ENCODE measurements at places on chromosomes 3 and 15.
A peak's percentile ranks its signal among the peaks of the same experiment; 100 is the strongest.

GRCh38 chr3:9296241-9296640, 46.8 kb upstream of the SRGAP3 start:
- no peaks in the 10 kb centered on the region for H3K36me3 ChIP-seq
- no peaks in the 10 kb centered on the region for H3K4me1 ChIP-seq
- no peak overlapping the region for H3K27ac ChIP-seq
- no peak for DNase-seq

GRCh38 chr15:60901647-60902046, 327.5 kb downstream of the RORA start:
- H3K4me3 ChIP-seq, result no peak overlapping the region
- no peaks in the 10 kb centered on the region for H3K4me1 ChIP-seq
- no peaks in the 10 kb centered on the region for H3K36me3 ChIP-seq
- H3K27me3 ChIP-seq, result peaks cover 10% of the 10 kb centered on the region
- no peak for DNase-seq

DNA sequence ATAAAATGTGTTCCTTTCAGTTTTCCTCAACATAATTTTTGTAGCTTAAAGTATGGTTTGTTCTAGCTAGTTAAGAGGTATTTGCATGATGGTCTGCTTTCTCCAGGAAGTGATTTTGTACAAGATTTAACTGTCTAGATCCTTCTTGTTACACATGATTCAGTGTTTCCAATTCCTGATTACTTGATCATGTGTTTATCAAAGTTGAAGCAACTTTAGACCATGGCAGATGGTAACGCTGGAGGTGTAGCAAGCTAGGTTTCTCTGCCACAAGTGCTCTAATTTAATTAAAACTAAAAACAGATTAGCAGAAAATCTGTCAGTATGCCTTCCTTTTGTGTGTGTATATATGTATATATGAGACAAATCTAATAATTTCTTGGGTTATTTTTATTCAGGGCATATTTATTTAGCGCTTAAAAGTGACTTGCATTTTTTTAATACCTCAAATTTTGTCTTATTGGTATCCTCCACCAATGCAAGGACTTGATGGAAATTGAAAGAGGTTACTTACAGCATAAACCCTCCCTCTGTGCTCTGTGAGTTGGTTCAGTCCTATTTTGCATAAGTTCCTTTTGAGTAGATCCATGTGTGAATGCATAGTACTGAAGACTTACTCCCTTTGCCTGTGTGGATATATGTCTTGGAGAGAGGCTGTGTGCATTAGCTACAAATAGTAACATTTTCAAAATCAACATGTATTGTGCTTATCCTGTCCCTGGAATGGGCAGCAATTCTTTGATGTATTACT, 157.3 kb upstream of the CGNL1 start:
- peaks cover 14% of the 10 kb centered on the region for H3K4me1 ChIP-seq
- no peak overlapping the region for H3K27ac ChIP-seq
- no peak overlapping the region for H3K4me3 ChIP-seq
- H3K36me3 ChIP-seq, result no peaks in the 10 kb centered on the region
- no peaks in the 10 kb centered on the region for H3K27me3 ChIP-seq
- no peak for DNase-seq

DNA sequence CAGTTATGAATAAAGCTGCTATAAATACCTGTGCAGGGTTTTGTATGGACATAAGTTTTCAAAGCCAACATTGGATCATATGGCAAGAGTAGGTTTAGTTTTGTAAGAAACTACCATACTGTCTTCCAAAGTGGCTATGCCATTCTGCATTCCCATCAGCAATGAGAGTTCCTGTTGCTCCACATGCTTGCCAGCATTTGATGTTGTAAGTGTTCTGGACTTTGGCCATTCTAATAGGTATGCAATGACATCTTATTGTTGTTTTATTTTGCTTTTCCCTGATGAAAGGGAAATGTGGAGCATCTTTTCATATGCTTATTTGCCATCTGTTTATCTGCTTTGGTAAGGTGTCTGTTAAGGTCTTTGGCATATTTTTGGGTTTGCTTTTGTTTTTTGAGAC, 22.2 kb upstream of the BLM start:
- H3K4me1 ChIP-seq, result no peaks in the 10 kb centered on the region
- H3K36me3 ChIP-seq, result no peaks in the 10 kb centered on the region
- H3K4me3 ChIP-seq, result no peak overlapping the region

GRCh38 chr3:4985330-4986174, 6.3 kb downstream of the BHLHE40 start:
- H3K36me3 ChIP-seq, result peaks cover 16% of the 10 kb centered on the region
- H3K27me3 ChIP-seq, result no peaks in the 10 kb centered on the region
- H3K4me1 ChIP-seq, result peaks cover 46% of the 10 kb centered on the region
- peak overlapping the region; percentile 95 for H3K27ac ChIP-seq
- no peak for DNase-seq

DNA sequence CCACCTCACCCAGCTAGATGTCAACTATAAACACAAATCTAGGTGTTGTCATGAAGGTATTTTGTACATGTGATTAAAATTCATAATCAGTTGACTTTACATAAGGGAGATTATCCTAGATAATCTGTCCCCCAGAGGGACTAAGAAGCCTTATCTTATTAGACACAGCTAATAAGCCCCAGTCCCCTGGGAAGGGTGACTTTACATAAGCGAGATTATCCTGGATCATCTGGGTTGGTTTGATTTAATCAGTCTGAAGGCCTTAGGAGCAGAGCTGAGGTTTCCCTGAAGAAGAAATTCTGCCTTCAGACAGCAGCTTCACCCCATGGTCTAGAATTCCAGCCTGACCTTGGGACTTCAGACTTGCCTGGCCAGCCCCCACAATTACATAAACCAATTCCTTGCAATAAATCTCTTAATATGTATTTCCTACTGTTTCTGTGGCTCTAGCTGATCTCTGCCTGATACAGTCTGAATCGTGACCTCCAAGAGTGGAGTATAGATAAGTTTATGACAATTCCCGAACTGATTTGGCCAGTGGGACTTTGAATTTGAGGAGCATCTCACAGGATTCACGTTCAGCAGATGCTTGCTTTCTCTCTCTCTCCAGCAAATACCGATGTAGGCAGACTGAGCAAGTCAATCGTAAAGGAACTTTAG, 66.5 kb downstream of the MRPL46 start:
- H3K27me3 ChIP-seq, result peaks cover 7% of the 10 kb centered on the region
- no peak overlapping the region for H3K27ac ChIP-seq
- no peaks in the 10 kb centered on the region for H3K4me1 ChIP-seq

DNA sequence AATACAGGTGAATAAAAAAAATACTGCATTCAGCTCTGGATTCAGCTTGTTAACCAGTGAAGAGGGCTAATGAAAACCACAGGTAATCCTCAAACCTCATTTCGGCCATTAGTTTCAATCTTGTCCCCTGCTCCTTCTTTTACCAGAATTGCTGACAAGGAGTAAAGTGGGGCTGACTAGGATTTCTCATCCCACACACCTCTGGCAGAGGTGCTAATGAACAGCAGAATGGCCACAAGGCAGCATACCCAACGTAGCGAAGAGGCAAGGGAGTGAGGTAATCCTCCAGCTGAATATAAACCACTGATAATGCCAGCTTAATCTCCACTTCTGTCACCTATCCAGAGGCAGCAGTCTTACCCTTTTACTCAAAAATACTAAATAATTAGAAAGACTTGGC, 248.8 kb upstream of the CDIN1 start:
- no peak overlapping the region for H3K27ac ChIP-seq
- no peak overlapping the region for H3K4me3 ChIP-seq
- no peaks in the 10 kb centered on the region for H3K4me1 ChIP-seq
- H3K36me3 ChIP-seq, result no peaks in the 10 kb centered on the region
- H3K27me3 ChIP-seq, result no peaks in the 10 kb centered on the region

DNA sequence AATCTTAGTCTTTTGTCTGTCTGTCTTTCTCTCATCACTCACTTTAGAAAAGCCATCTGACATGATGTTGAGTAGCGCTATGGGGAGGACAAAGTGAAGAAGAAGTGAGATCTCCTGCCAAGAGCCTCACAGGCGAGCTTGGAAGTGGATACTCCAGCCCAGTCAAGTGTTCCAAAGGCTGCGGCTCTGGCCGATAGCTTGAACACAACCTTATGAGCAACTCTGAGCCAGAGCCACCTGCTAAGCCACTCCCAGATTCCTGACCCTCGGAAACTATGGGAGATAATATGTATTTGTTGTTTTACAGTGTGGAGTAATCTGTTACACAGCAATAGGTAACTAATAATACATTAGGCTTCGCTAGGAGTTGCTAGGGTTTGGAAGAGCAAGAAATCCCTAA, 76.2 kb downstream of the MB21D2 start:
- no peak overlapping the region for H3K27ac ChIP-seq
- H3K27me3 ChIP-seq, result no peaks in the 10 kb centered on the region
- no peaks in the 10 kb centered on the region for H3K36me3 ChIP-seq
- no peak overlapping the region for H3K4me3 ChIP-seq

GRCh38 chr3:178705925-178706324, 169.7 kb downstream of the KCNMB2 start:
- H3K36me3 ChIP-seq, result no peaks in the 10 kb centered on the region
- no peak for DNase-seq
- H3K27me3 ChIP-seq, result no peaks in the 10 kb centered on the region
- H3K4me3 ChIP-seq, result no peak overlapping the region
- no peaks in the 10 kb centered on the region for H3K4me1 ChIP-seq
- no peak overlapping the region for H3K27ac ChIP-seq

Data from Panc1 (cell line).